ENCODE measurements at places on chromosomes 3 and 15. TPM values are rescaled to one million over a fixed set of nuclear protein-coding genes. Genes with fewer than 3 reads are reported as not detected.
A peak's percentile ranks its signal among the peaks of the same experiment; 100 is the strongest.

DNA sequence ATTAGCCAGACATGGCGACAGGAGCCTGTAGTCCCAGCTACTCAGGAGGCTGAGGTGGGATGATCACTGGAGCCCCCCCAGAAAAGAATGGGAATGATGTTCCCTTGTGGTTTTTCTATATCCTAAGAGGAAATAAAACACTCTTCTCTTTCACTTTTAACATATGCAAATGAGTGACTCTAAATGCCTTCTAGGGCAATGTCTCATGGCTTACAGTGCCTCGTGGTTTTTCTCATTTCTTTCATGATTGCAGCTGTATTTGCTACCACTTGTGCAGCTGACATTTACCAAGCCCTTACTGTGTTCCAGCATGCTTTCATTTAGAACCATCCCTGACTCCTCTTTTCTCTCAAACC is 26.4 kb downstream of the STOML1 start:
- peak; percentile 53 for ATAC-seq

DNA sequence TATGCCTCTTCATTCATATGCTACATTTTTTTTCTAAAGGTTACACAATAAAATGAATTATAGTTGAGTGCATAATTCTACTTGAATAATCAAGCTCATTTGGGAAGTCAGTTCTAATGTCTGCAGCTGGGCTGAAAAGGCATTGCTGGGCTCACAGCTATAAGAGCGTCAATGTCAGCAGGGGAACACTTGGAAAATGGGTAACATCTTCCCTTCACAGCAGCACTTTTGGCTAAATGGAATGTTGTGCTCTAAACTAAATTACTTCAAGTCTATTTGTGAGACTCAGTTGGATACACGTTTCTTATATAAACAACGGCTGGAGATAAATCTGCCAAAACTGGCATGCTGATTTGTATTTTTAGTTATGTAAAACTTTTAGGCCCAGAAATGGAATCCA is 357.8 kb downstream of the TBL1XR1 start:
- ATAC-seq, result no peak

GRCh38 chr3:108554229-108554628 is 35.0 kb downstream of the CIP2A start:
- ATAC-seq, result no peak

COLQ gene
- 0.40 TPM for total RNA-seq

GOLGA8R gene
- total RNA-seq, result 1.8 TPM

DNA sequence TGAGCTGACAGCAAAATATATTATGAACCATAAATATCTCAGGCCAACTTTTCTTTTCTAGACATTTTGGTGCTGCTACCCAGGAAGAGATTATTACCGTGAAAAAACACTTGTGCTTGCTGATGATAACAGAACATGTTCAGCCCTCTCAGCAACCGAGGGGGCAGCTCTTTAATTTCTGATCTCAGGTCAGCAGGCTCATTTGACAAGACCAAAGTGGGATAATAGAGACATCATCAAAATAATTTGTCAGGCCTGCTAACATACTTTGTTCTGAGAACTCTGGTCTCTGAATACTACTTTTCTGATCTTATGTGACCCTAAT is 645.9 kb upstream of the KCNMB2 start:
- ATAC-seq, result no peak

PRRT3 gene
- 0.56 TPM for total RNA-seq

- ATAC-seq, result no peak
Measured at GRCh38 chr15:47188758-47189507, 528.4 kb upstream of the SEMA6D start.

SEMA3F gene
- total RNA-seq, result 72.7 TPM

- ATAC-seq, result no peak
Measured at GRCh38 chr3:141476033-141476432, 10.8 kb upstream of the RASA2 start.

- peak; percentile 58 for ATAC-seq
Measured at GRCh38 chr3:111392894-111393398, 149.1 kb upstream of the CD96 start.

DNA sequence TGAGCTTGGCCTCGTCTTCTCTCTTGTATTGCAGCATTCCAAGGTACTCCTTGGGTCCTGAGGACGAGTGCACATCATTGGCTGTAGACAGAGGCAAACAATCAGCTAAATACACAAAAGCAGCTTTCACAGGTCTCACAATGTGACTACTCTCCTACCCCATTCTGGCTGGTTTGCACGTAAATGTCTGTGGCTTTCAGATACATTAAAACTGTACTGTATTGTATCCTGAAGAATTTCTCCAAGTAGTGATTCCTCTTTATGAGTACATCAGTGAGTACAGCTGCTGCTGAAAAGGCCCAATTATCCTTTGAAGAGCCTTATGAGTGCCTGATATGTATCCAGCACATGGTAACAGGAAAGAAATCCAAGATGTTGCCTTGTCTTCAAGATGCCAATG is 22.0 kb upstream of the GNB5 start:
- ATAC-seq, result no peak

- no peak for ATAC-seq
Measured at GRCh38 chr15:39969002-39969394, 35.1 kb downstream of the EIF2AK4 start.

LAMB2 gene
- 69.7 TPM for total RNA-seq

SEMA3B gene
- 2.4 TPM for total RNA-seq

DNA sequence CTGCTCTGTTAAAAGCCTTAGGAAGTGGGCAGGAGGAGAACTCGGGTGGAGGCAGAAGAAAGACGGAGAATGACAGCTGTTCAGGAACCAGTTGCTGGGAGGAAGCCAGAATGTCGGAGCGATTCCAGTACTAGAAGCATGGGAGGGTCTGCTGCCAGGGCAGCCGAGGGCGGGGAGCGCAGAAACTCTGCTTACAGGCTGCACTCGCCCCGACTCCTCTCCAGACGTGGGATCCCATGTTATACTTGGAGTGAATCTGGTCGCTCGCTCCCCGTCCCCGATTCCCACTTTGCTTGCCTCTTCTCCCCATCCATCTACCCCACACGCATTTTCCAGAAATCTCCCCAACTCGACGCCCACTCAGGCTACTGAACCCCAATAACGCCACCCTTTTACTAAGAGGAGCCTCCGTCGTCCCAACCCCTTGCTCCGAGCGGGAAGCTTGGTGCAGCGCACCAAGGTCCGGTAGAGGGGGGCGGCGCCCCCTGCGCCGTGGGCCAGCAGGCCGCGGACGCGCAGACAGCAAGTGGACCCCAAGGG is 665 bp downstream of the GATM start:
- ATAC-seq, result peak; percentile 44

- ATAC-seq, result peak; percentile 57
Measured at GRCh38 chr3:179266701-179267211, 15.8 kb upstream of the KCNMB3 start.

CILP gene
- total RNA-seq, result 0.64 TPM

- ATAC-seq, result no peak
Measured at GRCh38 chr3:192857260-192857661, 60.4 kb downstream of the MB21D2 start.

- ATAC-seq, result peak; percentile 33
Measured at GRCh38 chr3:56291244-56291680, 177.0 kb downstream of the ERC2 start.

Data from esophagus mucosa (tissue), 1 donor.